ENCODE measurements at places on chromosomes 1 and 21. TPM values are rescaled to one million over a fixed set of nuclear protein-coding genes. Genes with fewer than 3 reads are reported as not detected.
A peak's percentile ranks its signal among the peaks of the same experiment; 100 is the strongest.

The BRDT gene
- not detected for polyA plus RNA-seq

GRCh38 chr1:64608651-64609048, 136.2 kb upstream of the RAVER2 start:
- no peak for DNase-seq
- no peak overlapping the region for H3K27ac ChIP-seq
- peaks cover 2% of the 10 kb centered on the region for H3K27me3 ChIP-seq

DNA sequence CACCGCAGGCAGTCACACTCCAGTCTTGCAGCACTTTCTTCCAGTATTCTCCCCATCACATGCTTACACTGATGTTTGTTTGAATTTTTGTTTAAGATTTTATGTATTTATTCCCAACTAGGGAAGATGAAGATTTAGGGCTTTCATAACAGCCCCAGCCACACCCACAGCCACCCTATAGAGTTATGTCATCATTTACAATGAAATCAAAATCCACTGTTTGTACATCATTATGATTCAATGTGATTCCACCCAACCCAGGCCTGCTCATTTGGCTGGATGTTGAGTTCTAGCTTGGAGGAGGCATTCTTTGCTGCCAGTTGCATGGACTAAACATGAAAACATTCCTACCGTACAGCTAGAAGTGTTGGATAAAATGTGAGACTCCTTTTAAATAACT, 35.8 kb downstream of the RIPK4 start:
- no peak overlapping the region for H3K4me3 ChIP-seq
- DNase-seq, result no peak
- H3K27ac ChIP-seq, result no peak overlapping the region
- no peaks in the 10 kb centered on the region for H3K4me1 ChIP-seq

- H3K4me3 ChIP-seq, result no peak overlapping the region
- DNase-seq, result no peak
- no peak overlapping the region for H3K27ac ChIP-seq
- H3K27me3 ChIP-seq, result no peaks in the 10 kb centered on the region
Measured at GRCh38 chr1:61925591-61926298, 183.5 kb downstream of the PATJ start.

DNA sequence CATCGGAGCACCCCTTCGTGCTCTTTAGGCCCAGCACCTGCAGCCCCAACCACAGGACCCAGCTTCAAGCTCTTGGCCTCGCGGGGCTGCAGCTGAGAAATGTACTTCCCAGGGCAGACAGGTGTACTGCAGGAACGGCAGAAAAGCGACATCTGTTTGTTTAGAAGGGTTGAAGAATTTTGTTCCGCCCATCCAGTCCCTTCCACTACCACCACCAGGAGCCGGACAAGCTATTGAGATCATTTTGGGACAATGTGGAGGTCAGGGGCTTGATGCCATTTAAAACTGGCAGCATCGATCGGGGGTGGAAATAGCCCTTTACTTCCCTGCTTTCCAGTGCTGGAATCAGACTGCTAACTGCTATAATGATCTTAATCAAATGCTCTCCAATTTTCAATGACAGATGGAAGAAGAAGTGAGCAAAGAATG, 1.7 kb downstream of the SERTAD4 start:
- H3K27me3 ChIP-seq, result peaks cover 28% of the 10 kb centered on the region
- no peak for DNase-seq
- peak overlapping the region; percentile 37 for H3K4me3 ChIP-seq

The DISC1 gene
- polyA plus RNA-seq, result 1.1 TPM

GRCh38 chr1:221865808-221866207, 123.9 kb upstream of the DUSP10 start:
- H3K4me3 ChIP-seq, result no peak overlapping the region
- DNase-seq, result no peak
- no peak overlapping the region for H3K27ac ChIP-seq
- H3K27me3 ChIP-seq, result no peaks in the 10 kb centered on the region
- no peaks in the 10 kb centered on the region for H3K4me1 ChIP-seq

The GPR52 gene
- polyA plus RNA-seq, result not detected

DNA sequence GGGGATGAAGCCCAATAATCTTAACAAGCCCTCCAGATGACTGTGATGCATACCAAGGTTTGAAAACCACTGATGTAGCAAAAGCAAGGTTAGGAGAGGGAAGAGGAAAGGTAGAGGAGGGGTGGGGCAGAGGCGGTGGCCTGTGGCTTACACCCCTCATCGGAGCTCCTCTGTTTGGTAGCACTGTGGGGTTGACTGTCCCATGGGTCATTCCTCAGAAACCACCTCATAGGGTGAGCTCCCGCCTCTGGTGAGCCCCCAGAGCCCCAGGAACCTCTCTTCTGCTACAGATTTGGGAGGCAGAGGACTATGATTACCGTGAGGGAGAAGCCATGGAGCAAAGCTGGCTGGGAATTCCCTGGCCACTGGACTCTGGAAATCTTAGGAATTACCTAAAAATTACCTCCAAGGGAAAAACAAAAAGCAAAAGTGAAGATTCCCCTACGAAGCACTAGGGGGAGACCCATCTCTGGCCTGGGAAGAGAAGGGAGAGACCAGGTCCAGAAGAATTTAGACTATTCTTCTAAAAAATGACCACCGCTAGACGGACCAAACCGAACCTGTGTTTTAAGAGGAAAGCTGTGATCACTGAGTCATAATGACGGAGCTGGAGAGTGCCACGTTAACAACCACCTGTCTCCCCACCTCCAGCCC, 1.5 kb upstream of the RASSF5 start:
- no peaks in the 10 kb centered on the region for H3K36me3 ChIP-seq
- peaks cover 42% of the 10 kb centered on the region for H3K4me1 ChIP-seq
- H3K27ac ChIP-seq, result no peak overlapping the region

- peaks cover 50% of the 10 kb centered on the region for H3K4me1 ChIP-seq
- peaks cover 52% of the 10 kb centered on the region for H3K27me3 ChIP-seq
- no peak for DNase-seq
- peak overlapping the region; percentile 91 for H3K27ac ChIP-seq
- peak overlapping the region; percentile 97 for H3K4me3 ChIP-seq
Measured at GRCh38 chr1:146035048-146035423, 13.5 kb upstream of the HJV start.

- H3K4me1 ChIP-seq, result no peaks in the 10 kb centered on the region
- peaks cover 7% of the 10 kb centered on the region for H3K27me3 ChIP-seq
- no peak overlapping the region for H3K4me3 ChIP-seq
Measured at GRCh38 chr1:155657463-155657862, 31.1 kb downstream of the YY1AP1 start.

DNA sequence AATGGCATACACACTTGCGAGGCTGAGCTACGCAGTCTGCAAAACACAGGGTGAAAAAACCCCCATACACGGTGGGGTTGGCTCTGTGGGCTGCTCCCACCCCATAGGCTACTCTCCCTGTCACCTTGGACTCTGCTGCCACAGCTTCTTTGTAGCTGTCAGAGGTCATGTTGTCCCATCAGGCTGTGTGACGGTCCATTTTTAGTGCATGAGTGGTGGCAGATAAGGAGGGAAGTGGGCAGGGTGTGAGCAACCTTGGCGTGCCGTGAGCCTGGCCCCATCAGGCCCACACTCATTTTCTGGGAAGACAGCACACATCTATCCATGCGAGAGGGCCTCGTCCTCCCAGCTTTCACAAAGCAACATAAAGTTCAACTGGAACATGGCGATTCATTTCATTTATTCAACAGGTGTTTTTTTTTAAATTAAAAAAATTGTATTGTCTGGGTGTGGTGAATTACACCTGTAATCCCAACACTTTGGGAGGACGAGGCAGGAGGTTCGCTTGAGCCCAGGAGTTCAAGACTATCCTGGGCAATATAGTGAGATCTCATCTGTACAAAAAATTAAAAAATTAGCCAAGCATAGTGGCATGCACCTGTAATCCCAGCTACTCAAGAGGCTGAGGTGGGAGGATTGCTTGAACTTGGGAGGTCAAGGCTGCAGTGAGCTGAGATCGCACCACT, 9.5 kb downstream of the GPR137B start:
- no peaks in the 10 kb centered on the region for H3K36me3 ChIP-seq
- H3K4me3 ChIP-seq, result no peak overlapping the region
- H3K27me3 ChIP-seq, result peaks cover 7% of the 10 kb centered on the region
- no peak for DNase-seq

The SELP gene
- polyA plus RNA-seq, result not detected

DNA sequence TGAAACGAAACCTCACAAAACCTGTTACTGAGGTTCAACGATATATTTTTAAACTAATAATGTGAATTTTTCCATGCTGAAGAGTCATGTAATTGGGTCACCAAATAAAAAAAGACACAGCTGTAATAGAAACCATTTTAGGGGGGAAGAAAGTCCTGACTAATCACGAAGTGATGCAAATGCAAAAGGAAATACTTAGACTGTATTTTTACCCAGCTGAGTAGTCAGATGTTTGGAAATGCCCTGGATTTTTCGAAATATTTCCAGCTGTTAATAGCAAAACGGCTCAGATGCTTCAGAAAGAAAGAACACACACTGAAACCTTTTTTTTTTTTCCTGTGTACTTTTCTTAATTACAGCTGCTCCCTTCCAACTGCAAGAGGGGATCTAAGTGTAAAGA, 210.3 kb downstream of the SETD4 start:
- DNase-seq, result no peak
- H3K27ac ChIP-seq, result no peak overlapping the region
- no peaks in the 10 kb centered on the region for H3K36me3 ChIP-seq
- no peaks in the 10 kb centered on the region for H3K27me3 ChIP-seq

The TBX19 gene
- polyA plus RNA-seq, result 3.4 TPM

DNA sequence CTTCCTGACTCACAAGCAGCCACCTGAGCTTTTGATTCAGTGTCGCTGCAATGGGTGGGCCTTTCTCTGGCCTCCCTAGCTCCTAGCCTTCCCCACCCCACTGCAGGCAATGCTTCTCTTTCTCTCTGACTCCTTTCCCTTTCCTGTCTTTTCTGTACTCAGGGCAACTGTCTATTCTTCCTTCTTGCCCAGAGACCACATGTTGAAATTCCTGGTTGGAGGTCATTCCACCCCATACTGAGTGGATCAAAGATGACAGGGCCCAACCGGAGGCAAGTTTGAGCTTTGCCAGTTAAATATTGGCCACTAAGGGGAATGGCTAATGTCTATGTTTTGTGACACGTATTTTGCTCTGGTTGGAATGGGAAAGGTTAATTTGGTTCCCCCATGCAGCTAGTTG, 65.2 kb upstream of the ARID1A start:
- H3K27me3 ChIP-seq, result peaks cover 1% of the 10 kb centered on the region
- no peak overlapping the region for H3K4me3 ChIP-seq
- H3K27ac ChIP-seq, result no peak overlapping the region
- no peaks in the 10 kb centered on the region for H3K36me3 ChIP-seq
- no peak for DNase-seq
- H3K4me1 ChIP-seq, result no peaks in the 10 kb centered on the region

DNA sequence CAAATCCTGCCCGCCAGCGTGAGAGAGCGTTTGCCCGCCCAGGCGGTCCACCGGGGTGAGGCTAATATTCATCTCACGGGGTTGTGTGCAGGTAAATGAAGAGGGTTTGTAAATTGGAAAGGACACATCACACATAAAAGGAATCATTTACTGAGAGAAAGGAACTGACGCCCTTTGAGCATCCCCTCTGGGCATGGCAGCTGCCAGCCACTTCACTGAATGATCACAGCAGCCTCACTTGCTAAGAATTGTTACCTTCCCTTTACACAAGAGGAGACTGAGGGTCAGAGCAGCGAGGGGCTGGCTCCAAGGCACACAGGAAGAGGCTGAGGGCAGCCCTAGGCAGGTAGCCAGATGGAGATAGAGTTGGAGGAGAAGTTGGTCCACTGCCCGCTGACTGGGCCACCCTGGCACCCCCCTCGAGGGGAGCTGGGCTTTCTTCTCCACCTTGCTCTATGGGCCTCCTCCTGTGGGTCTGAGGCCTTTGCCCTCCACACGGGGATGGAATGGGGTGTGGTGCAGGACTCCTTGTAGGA, 96.0 kb downstream of the FOXD2 start:
- H3K36me3 ChIP-seq, result no peaks in the 10 kb centered on the region
- peaks cover 14% of the 10 kb centered on the region for H3K4me1 ChIP-seq
- peak overlapping the region; percentile 46 for H3K4me3 ChIP-seq
- H3K27ac ChIP-seq, result no peak overlapping the region
- H3K27me3 ChIP-seq, result peaks cover 4% of the 10 kb centered on the region

GRCh38 chr1:222757646-222758268, 20.8 kb downstream of the FAM177B start:
- peaks cover 3% of the 10 kb centered on the region for H3K36me3 ChIP-seq
- no peak overlapping the region for H3K4me3 ChIP-seq
- DNase-seq, result no peak
- H3K27ac ChIP-seq, result no peak overlapping the region
- H3K4me1 ChIP-seq, result no peaks in the 10 kb centered on the region

- H3K4me3 ChIP-seq, result no peak overlapping the region
- H3K36me3 ChIP-seq, result no peaks in the 10 kb centered on the region
- no peak for DNase-seq
- peaks cover 3% of the 10 kb centered on the region for H3K27me3 ChIP-seq
- no peak overlapping the region for H3K27ac ChIP-seq
Measured at GRCh38 chr1:157639800-157640199, 41.9 kb upstream of the FCRL4 start.

DNA sequence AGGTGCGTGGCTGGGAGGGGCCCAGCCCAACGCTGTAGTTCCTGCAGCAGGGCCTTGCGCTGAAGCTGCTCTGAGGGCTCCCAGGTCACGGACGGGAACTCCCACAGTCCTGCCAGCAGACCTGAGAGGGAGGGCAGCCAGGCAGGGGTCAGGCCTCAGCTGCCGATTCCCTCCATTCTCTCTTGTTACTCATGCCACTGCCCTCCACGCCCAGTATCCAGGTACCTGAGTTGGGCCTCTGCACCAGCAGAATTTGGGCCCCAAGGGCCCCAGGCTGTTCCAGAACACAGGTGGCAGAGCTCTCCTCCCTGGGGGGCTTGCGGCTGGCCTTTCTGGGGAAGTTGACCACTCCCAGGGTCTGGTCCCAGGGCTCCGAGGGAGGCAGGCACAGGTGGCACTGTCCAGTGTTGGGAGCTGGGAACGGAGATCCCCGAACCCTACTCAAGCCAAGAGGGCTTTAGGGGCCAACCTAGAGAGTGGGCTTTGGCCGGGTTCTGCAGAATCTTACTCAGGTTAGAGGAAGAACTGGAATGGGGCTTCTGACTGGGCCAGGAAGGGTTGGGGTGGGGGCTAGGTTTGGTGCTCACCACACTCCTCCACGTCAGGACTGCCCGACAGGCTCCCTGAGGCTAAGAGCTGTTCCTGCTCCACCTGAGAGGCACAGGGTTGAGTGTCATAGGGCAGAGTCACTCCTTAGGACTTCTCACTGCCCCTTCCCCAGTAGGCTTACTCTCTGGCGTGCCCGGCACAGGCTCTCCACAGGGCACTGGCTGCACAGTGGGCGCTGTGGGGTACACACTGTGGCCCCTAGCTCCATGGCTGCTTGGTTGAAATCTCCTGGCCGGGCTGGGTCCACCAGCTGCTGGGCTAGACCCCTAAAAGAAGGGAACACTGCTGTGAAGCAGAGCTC, 5.0 kb downstream of the HPDL start:
- no peak for DNase-seq
- H3K27me3 ChIP-seq, result no peaks in the 10 kb centered on the region
- no peak overlapping the region for H3K4me3 ChIP-seq
- H3K36me3 ChIP-seq, result peaks cover 14% of the 10 kb centered on the region
- H3K4me1 ChIP-seq, result peaks cover 11% of the 10 kb centered on the region
